ENCODE measurements at places on chromosomes 5 and 9. TPM values are rescaled to one million over a fixed set of nuclear protein-coding genes. Genes with fewer than 3 reads are reported as not detected.

Gene APBA1
- total RNA-seq, result 0.72 TPM

Gene TMEM252
- not detected for total RNA-seq

Gene PRUNE2
- not detected for total RNA-seq

Gene CARTPT
- not detected for total RNA-seq

Gene RNF180
- not detected for total RNA-seq

Gene CCDC69
- total RNA-seq, result 63.3 TPM
